ENCODE measurements at places on chromosomes 16 and 17. TPM values are rescaled to one million over a fixed set of nuclear protein-coding genes. Genes with fewer than 3 reads are reported as not detected.

The CORO6 gene
- total RNA-seq: 3.3 TPM

The CLEC10A gene
- not detected for total RNA-seq

The RABEP2 gene
- 52.1 TPM for total RNA-seq

The KRT13 gene
- not detected for total RNA-seq

The CDH3 gene
- total RNA-seq: 198 TPM

The TMC6 gene
- 61.5 TPM for total RNA-seq

DNA sequence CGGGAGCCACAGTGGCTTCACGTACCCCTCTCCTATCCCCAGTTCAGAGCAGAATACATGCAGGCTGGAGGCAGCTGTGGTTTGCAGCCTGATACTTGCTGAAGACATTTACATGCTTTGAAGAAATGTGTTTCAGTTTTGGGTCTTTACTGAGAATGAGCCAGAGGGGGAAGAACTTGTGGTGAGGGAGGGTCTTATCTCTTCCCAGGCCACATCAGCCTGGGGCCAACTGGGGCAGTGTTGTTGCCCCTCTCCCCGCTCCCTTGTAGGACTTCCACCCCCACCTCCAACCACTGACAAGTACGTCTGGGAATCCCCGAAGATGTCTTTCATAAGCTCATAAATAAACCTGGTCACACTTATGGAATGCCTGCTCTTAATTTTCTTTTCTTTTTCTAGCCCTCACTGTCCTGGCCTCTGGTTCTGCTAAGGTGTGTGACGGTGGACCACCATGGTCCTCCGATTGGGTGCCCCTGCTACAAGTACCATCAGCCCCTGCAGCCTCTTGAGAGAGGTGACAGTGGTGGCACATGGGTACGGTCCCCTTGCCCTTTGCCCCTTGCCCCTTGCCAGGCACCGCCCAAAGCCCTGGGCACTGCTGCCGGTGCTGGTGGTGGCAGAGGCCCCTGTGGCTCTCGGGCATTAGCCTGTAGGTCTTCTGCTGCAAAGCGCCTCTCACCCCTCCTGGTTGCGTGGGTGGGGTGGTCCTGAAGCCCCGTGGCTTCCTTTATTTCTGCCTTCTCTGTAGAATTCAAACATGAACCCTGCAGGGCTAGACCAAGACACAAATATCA is 144.8 kb upstream of the RPH3AL start:
- DNase-seq: no peak

DNA sequence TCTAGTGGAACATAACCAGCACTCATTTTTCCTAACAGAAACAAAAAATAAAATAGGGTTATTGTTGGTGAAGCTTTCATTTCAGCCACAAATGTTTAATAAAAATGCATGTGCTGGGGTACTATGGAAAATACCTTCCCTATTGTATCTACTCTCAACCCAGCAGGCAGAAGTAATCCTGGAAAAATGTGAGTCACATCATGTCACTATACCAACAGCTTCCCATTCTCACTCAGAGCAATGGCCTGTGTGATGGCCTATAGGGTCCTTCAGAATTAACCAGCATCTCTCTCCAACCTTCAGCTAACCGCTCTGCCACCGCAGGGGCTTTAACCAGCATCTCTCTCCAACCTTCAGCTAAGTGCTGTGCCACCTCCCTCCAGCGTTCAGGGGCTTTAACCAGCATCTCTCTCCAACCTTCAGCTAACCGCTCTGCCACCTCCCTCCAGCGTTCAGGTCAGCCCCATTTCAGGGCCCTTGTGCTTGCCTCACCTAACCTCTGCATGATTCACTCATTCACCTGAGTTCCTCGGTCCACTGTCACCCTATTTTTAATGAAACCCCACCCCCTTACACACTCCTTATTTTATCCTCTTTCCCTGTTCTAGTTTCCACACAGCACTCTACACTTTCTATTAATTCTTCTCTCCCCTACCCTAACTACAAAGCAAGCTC is 34.0 kb downstream of the UBE2G1 start:
- DNase-seq: peak; percentile 21

- DNase-seq: no peak
Measured at GRCh38 chr17:81118308-81119221, 46.7 kb upstream of the PVALEF start.

DNA sequence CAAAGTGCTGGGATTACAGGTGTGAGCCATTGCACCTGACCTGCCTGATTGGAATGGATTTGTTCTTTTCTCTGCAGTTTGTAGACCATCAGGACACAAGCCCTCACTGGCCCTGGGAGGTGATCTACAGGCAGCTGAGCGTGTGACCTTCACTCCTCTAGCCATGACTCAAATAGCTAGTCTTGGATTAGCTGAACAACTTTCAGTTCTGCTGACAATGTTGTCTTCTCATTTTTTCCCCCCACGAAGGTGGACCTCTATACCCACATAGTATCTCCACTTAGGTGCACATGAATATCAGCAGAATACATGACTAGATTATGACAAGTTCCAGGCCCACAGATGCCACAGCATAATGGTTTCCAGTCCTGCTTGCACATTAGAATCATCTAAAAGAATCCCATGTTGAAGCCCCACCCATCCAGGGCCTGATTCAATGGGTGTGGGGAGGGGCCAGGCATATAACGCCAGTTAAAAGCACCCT is 36.8 kb downstream of the HS3ST3B1 start:
- DNase-seq: no peak

- no peak for DNase-seq
Measured at GRCh38 chr17:79117905-79118487, 43.4 kb downstream of the ENGASE start.

GRCh38 chr17:78369791-78370381 is 8.6 kb upstream of the PGS1 start:
- no peak for DNase-seq

DNA sequence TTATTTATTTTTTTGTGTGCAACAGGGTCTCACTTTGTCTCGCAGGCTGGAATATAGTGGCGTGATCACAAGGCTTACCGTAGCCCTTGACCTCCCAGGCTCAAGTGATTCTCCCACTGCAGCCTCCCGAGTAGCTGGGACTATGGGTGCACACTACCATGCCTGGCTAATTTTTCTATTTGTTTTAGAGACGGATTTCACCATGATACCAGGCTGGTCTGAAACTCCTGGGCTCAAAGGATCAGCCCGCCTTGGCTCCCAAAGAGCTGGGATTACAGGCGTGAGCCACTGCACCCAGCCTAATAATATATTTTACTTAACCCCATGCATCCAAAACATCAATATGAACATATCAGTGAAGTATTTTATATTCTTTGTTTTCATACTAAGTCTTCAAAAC is 2.0 kb downstream of the CCDC200 start:
- DNase-seq: no peak

- DNase-seq: no peak
Measured at GRCh38 chr16:57360321-57360935, 1.8 kb downstream of the CCL22 start.

DNA sequence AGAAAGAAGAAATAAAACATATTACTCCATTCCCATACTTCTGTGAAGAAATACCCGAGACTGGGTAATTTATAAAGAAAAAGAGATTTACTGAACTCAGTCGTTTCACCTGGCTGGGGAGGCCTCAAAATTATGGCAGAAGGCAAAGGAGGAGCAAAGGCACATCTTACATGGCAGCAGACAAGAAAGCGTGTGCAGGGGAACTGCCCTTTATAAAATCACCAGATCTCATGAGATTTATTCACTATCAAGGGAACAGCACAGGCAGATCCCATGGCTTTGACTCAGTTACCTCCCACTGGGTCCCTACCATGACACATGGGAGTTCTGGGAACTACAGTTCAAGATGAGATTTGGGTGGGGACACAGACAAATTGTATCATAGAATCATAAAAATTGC is 365.4 kb downstream of the WWOX start:
- no peak for DNase-seq

GRCh38 chr17:40950176-40950575 is 12.7 kb upstream of the KRT23 start:
- no peak for DNase-seq

GRCh38 chr17:49180303-49180702 is 30.1 kb downstream of the GNGT2 start:
- DNase-seq: peak; percentile 30

- DNase-seq: no peak
Measured at GRCh38 chr17:1796800-1797199, 32.9 kb downstream of the SMYD4 start.

- DNase-seq: peak; percentile 16
Measured at GRCh38 chr16:57245472-57246113, 534 bp downstream of the ARL2BP start.

GRCh38 chr17:5898406-5898805 is 171.8 kb upstream of the WSCD1 start:
- DNase-seq: no peak

GRCh38 chr17:74430385-74430705 is 1.5 kb upstream of the GPRC5C start:
- DNase-seq: no peak

GRCh38 chr17:10063730-10064241 is 134.6 kb downstream of the GAS7 start:
- DNase-seq: no peak

DNA sequence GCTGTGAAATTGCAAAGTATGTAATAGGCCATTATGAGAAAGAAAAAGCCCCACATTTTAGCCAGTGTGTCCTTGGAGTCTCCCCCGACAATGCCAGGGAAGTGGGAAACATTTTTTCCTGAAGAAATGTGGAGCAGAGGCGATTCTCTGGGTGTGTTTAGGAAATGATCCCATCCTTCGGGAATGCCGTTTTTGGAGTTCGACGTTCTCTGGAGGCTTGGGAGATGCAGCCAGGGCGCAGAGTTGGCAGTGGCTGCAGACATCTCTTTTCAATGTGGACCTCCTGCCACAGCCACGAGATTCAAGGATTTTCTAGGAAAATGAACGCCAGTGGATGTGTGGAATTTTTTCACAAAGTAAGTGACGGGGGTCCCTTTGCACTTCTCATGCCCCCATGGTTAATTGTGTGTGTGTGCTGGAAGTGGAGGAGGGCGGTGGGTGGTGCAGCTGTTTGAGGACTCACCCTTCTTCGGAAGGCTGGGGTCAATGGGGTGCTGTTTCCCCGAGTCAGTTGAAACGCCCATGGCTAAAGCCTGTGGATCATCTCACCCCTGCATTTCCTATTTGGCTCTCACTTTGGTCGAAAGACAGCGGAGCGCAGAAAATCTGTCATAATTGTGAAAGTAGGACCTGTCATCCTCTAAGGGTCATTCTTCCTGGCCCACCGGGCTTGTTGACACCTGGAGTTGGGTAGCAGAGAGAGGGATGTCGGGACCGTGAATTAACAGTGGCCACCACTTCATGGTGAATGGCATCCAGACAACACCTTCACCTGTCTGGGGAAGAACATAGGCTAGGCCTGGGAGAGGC is 73.2 kb downstream of the CMIP start:
- DNase-seq: no peak

- no peak for DNase-seq
Measured at GRCh38 chr16:49278567-49278827, 3.1 kb downstream of the CBLN1 start.

GRCh38 chr16:57335366-57335765 is 23.2 kb upstream of the CCL22 start:
- DNase-seq: no peak

- DNase-seq: no peak
Measured at GRCh38 chr16:47278306-47278970, 134.7 kb upstream of the NETO2 start.

DNA sequence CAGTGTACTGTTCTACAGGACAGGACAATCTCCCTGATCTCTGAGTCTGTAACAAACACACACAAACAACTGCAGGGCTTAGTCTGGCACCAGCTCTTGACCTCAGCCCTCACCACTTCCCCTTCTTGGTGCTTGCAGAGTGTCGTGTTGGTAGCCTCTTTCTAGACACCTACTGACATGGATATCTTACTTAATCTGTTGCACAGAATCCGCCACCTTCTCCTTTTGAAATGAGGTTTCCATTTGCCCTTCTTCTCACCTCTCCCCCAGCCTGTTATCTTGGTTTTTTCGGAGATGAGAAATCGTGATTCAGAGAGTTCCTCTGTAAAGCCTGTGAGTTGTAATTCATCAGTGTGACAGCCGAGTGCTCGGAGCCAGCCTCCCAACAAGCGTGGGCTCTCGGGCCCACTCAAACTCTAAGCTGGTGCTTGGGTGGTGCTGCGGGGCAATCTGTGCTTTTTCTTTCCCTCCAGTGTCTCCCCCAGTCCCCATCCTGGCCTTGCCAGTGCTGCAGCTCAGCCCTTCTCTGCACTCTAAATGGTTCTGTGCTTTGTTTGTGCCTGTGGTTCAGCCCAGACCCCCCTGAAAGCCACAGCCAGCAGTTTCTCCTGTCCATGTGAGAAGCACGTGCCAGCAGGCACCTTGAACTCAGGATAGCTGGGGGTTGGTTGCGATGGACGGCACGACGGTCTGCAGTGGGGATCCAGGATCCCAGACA is 28.1 kb downstream of the KIAA0513 start:
- DNase-seq: peak; percentile 37

GRCh38 chr17:8117367-8117979 is 841 bp downstream of the ALOXE3 start:
- no peak for DNase-seq

DNA sequence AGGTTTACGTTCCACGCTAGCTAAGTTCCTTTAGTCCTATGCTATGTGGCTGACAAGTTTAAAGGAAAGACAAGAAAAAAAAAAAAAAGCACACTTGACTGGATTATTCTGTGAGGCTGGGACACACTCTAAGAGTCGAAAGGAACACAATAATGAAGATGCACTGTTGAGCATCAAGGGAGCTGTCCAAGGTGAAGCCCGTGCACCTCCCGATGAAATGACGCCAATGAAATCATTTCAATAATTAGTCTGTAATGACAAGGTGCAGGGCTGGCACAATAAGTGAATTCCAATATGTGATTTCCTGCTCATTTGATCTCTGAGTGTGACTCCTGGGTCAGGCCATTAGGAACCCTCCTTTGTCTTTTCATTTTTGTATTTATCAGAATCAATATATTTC is 232.9 kb downstream of the CDH13 start:
- no peak for DNase-seq

GRCh38 chr17:3513305-3514035 is 37.7 kb downstream of the ASPA start:
- DNase-seq: no peak

DNA sequence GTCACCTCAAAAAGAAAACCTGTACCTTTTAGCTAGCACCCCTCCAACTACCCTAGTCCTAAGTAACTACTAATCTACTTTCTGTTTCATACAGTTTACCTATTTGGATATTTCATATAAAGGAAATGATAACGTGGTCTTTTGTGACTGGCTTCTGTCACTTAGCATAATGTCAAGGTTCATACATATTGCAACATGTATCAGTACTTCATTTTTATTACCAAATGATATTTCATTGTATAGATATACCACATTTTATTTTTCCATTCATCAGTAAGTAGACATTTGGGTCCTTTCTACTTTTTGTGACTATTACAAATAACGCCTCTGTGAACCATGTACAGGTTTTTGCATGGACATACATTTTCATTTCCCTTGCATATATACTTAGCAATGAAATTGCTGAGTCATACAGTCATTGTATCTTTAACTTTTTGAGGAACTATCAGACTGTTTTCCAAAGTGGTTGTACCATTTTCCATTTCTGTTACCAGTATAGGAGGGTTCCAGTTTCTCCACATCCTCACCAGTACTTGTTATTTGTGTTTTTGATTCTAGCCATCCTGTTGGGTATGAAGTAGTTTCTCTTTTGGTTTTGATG is 23.7 kb downstream of the MOSMO start:
- no peak for DNase-seq

- DNase-seq: no peak
Measured at GRCh38 chr16:21026846-21027245, 123.8 kb downstream of the DNAH3 start.

All from renal cortical epithelial cell (primary cell).